NCI-H1694 (cell line): ENCODE measurements at places on chromosomes 5 and 9.

DNA sequence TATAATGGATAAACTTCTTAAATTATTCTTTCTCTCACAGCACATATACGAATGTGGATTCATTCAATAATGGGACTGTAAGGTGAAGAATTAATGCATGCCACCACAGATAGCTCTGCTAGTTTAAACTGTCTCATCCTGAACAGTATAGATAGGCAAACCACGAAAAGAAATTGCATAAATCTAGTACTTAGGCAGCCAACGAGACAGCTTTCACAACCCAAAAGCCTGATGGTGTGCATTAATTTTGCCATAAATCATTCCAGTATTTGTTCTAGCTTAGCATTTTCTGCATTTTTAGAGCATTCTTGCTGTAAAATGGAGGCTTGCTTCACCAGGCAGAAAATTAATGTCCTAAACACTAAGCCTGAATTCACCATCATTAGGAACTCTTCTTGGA, 834.2 kb upstream of the DMAC1 start:
- DNase-seq = no peak

GRCh38 chr5:111251921-111252320, 27.7 kb downstream of the CAMK4 start:
- DNase-seq = no peak

DNA sequence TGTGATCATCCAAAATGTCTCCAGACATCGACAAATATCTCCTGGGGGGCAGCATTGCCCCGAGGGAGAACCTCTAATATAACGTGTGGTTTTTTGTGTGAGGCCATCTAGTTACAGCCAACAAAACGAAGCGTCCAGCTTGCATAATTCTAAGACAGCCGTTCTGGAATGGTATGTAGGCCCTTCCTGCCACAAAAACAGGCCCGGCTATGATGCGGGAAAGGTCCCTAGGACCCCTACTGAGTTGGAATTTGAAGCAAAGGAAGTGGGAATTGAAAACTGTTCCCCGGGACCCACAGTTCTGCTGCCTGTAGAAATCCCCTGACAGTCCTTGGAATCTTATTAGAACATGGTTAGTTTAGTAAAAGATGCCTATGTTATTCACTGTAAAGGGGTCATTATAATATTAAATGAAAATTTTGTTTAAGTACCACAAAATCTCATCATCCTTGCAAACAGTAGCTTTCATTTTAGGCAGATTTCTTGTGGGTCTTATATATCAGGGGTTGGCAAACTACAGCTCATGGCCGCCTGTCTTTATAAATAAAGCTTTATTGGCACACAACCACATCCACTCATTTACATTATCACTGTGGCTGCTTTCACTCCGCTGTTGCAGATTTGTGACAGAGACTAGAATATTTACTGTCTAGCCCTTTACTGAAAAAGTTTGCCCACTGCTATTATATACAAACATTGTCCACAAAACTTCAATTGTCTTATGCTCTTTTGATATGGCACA, 70.7 kb downstream of the MSX2 start:
- DNase-seq = no peak

DNA sequence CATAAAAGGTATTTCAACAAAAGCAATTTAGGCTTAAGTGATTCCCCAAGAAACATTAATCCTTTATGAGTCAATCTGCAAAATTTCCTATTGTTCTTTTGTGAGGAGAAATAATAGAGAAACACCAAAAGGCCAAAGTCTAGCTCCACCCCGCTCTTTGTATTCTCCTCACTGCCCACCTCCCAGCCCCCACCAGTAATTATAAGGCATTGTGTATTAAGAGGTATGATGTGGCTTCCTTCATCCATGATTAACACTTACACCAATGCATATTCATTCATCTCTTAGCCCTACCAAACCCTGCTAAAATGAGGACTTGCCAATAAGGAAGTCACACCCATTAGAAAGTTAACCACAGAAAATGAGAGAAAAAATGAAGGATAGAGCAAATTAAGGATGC, 105.3 kb upstream of the SPATA31D4 start:
- no peak for DNase-seq

DNA sequence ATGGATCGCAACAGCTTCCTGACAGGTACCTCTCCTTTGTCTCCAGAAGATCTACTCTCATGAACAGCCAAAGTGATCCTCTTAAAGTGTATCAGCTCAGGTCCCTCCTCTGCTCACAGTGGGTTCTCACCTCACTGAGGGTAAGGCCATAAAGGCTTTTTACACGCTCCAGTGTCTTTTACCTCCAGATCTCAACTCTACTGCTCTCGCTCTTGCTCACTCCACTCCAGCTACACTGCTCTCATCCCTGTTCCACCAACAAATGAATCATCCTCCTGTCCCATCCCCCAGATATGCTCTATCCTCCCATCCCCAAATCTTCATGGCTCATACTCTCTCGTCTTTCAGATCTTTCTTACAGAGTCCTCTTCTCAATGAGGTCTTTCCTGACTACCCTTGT, 248.6 kb upstream of the EFNA5 start:
- no peak for DNase-seq

GRCh38 chr5:50704730-50705129, 38.3 kb downstream of the PARP8 start:
- no peak for DNase-seq

GRCh38 chr9:129143031-129143927, 32.1 kb downstream of the PTPA start:
- peak; percentile 74 for DNase-seq
